LNCaP clone FGC (cell line): ENCODE measurements at places on chromosomes 3 and 15.

GRCh38 chr3:86245360-86245759, 745.6 kb downstream of the VGLL3 start:
- DNase-seq: no peak

DNA sequence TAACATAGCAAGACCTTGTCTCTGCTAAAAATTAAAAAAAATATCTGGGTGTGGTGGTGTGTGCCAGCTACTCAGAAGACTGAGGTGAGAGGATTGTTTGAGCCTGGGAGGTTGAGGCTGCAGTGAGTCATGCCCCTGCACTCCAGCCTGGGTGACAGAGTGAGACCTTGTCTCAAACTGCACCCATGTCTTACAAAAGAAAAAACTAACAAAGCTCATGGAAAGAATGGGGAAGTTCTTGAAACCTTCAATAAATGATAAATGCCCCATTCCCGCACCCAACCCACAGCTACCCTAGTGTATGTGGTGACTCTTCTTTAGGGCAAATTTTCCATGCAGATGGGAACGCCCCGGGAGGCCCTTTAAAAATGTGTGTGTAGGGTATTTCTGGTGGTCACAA, 28.3 kb downstream of the RPLP1 start:
- DNase-seq: no peak

GRCh38 chr3:20604659-20605058, 418.7 kb upstream of the SGO1 start:
- DNase-seq: no peak

- no peak for DNase-seq
These were observed 22.3 kb upstream of the MUSTN1 start for GRCh38 chr3:52857133-52857532.

- DNase-seq: no peak
These were observed 50.3 kb downstream of the SHQ1 start for GRCh38 chr3:72797773-72798543.

DNA sequence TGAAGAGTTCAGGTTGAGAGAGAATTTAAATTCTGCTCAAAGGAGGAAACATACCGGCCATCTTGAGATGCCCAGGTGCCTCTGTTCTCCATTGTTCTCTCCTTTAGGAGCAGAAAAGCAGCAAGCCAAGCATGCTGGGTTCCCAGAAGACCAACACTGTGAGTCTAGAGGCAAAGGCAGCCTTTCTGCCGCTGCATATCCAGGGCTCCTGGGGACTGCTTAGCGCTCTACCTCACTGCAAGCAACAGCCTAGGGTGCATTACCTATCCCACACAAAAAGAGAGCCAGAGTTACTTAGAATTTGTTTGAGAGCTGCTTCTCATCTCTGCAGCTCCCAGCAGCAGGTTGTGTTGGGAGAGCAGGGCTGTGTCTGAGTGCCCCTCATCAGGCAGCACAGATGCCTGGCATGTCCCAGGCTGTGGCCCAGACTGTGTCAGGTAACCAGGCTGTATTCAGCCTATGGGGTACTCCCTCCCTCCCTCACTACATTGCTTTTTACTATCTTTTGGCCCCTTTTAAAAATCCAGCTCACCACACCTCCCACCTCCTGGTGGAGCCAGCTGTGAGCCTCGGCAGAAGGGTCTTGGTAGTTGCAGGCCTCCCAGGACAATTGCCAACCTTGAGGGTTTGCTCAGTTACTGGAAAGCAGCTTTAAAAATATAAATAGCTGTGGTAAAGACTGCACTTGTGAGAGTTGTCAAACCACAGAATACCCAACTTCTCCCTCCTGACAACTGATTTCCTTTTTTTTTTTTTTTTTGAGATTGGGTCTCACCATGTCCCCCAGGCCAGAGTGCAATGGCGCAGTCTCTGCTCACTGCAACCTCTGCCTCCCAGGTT, 30.2 kb downstream of the BCL2L10 start:
- DNase-seq: no peak

DNA sequence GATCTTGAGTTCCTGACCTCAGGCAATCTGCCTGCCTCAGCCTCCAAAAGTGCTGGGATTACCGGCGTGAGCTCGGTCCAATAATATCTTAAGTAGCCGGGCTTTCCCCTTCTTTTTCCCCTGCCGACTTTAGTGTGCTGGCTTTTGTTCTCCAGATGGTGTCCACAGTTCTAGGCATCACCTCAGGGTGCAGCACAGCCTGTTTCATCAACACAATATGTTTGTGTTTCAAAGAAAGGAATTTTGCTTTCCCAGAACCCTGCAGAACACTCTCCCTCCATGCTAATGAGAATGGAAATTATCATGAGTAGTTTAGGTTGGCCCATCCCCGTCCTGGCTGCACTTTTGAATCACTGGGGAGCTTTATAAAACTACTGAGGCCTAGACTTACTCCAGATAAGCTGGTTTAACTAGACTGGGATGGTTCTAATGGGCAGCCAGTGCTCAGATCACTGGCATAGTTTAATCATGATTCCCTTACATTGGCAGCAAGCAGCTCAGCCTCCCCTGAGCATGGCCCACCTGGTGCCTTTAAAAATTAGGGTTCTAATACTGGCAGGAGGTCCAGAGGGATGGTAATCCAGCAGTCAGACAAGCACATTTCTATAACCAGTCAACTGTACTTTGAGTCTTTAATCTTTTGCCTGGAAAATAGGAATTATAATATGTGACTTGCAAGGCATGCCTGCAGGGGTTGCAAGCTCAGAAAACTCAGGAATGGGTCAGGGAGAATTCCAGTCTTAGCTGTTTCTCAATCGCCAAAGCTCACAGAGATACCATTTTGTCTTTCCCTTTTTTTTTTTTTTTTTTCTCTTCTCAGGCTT, 127.6 kb upstream of the RASGRP1 start:
- no peak for DNase-seq

- no peak for DNase-seq
These were observed 1081.1 kb upstream of the EPHA6 start for GRCh38 chr3:95733336-95733735.

DNA sequence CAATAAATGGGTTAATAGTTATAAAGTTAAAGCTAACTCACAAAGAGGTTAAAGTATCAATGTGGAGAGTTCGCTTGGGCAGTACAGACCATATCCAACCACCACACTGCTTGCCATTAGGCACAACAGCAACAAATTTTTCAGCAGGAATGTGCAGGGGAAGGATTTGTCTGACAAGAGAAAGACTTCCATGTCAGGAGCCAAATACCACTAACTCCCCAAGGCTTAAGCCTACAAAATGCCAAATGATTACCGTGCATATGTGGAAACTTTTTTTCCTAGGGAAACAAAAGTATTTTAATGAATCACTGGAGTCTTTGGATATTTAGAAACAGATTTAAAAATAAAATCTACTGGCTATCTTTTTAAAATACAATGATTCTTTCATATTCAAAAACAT, 8.1 kb downstream of the VGLL3 start:
- no peak for DNase-seq

GRCh38 chr3:49076646-49077045, 17.2 kb downstream of the QRICH1 start:
- DNase-seq: no peak

- no peak for DNase-seq
These were observed 4.4 kb upstream of the ATP13A4 start for GRCh38 chr3:193559100-193559499.

DNA sequence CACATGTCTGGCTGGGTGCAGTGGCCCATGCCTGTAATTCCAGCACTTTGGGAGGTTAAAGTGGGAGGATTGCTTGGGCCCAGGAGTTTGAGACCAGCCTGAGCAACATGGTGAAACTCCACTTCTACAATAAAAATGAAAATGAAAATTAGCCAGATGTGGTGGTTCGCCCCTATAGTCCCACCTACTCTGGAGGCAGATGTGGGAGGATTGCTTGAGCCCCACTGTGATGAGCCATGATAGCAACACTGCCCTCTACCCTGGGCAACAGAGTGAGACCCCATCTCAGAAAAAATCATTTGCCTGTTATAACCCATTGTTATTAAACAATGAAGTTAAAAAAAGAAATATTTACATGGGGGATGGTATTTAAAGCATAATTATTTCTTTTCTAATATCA, 240.1 kb upstream of the ZPLD1 start:
- no peak for DNase-seq

- DNase-seq: no peak
These were observed 110.1 kb upstream of the TPM1 start for GRCh38 chr15:62932436-62932835.

GRCh38 chr3:196708467-196708866, 3.6 kb downstream of the CEP19 start:
- DNase-seq: no peak

DNA sequence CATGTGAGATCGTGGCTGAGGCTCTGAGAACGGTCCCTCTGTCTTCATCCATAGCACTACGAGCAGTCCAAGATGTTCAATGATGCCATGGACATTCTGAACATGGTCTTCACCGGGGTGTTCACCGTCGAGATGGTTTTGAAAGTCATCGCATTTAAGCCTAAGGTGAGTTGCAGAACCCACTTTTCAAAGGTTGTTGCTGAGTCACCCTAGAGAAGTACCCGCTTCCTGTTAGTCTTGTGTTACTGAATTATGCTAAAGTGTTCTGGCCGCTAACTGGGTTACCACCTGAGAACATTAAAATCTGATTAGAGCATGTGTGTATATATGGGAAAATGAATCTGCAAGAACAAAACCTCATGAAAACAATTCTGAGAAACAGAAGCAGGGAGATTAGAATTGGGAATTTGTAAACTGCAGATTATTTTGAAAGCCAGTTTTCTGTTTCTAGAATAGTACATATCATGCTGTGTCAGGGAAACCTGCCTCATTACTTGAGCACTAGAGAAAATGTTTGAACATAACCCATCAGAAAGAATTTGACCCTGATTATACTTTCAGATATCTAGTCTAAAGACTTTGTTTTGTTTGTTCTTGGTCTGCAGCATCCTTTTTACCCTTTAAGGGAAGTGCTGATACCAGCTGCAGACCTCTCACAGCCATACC, 92.6 kb downstream of the CHDH start:
- no peak for DNase-seq

GRCh38 chr3:67030785-67031740, 33.0 kb downstream of the KBTBD8 start:
- DNase-seq: no peak

DNA sequence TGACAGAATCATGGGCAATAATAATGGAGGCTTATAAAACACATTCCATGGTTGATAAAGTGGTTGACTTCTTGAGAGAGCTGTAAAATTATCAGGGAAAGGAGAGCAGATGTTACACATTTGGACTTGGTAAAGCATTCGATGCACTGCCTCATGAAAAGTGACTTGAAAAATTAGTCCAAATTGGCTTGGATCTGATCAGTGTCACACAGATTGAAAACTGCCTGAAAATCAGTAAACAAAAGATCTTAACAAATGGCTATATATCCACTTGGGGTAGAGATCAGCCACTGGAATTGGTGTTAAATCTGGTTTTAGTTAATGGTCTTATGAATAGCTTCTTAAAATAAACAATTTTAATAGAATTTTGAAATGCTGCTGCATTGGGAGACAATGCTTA, 20.3 kb downstream of the SHOX2 start:
- no peak for DNase-seq

DNA sequence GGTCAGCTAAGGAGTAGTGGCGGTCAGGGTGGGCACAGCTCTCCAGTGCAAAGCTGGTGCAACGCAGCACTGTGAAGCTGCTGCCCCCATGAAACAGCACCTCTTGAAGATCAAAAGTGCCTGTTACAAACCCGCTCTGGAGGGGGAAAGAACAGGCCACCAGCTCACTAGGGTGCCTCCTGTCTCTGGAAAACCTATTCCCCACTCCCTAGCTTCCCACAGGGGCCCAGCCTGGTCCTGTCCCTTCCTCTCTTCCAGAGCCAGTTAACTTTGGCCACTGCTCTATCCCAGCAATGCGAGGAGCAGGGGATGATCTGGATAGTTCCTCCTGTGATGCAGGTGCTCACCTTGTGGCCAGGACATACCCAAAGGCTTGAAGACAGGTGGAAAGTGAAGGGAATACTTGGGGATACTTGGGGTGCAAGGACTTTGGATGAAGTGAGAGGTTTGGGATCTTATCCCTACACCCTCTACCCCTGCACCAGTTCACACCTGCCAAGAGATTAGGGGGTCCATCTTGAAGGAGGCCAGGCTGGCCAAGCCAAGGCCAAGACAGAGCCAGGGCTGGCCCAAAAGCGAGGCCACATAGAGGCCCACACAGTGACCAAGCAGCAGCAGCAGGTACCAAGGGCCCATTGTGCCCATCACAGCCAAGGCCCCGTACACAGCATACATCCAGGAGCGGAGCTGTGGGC, 4.2 kb downstream of the HHATL start:
- no peak for DNase-seq

DNA sequence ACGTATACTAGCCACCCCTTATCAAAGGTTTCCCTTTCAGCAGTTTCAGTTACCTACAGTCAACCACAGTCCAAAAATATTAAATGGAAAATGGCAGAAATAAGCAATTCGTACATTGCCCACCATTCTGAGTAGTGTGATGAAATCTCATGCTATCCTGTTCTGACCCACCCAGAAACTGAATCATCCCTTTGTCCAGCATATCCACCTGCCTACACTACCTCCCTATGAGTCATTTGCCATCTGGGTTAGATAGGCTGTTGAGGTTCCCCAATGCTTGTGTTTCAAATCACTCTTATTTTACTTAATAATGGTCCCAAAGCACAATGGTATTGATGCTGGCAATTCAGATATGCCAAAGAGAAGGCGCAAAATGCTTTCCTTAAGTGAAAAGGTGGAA, 15.3 kb upstream of the PHC3 start:
- DNase-seq: no peak
